ENCODE measurements at places on chromosomes 6 and 20. TPM values are rescaled to one million over a fixed set of nuclear protein-coding genes. Genes with fewer than 3 reads are reported as not detected.

The STMND1 gene
- total RNA-seq: 0.16 TPM

DNA sequence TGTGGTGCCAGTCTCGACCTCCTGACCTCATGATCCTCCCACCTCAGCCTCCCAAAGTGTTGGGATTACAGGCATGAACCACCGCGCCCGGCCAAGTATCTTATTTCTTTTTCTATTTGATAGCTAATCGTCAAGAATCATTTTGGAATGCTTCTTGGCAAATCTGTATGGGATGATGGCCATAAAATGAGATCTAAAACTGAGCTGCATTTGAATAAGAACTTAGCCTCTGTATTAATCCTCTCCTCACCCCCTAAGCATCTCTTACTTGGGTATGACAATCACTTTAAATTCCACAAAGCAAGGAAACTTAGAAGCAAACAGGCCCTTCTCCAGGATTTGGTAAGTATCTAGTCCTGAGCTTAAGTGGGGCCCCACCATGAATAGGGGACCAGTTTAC is 108.9 kb upstream of the BTBD3 start:
- no peak for DNase-seq

DNA sequence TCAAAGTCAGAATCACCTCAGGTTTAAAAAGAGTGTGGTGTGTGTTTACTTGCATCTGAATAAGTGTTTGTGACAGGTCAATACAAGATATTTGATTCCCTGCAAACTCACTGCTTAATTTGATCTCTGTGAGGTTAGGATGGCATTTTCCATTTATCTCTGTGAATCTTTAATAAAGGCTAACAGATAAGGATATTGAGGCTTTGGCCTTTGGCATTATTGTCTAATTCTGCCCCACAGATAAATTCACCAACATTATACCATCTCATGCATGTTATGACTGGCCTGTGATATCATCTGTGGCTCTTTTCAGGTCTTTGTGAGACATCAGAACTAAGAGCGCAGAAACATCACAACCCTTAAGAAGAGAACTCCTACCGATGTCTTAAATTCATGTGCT is 84.7 kb downstream of the TRMT6 start:
- no peak for DNase-seq

DNA sequence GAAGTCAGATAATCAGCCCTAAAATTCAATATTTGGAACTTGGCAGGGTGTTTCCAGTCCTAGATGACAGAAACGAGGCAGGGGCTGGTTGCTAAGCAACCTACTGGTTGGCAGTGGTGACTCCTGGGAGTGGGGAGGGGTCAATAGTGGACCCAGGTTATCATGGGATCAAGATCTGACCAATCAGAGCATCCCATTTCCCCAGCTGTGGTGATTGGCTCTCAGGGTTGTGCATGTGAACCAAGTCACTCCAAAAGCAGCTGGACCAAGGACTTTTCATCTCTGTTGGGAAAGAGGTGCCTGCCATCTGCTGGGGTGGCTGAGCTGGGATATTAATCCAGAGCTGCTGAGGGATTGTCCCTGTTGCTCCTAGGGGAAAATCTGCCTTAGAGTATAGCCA is 253.4 kb downstream of the PREX1 start:
- no peak for DNase-seq

Measured in astrocyte (in vitro differentiated cells and primary cell).